ENCODE measurements at places on chromosomes 1 and 21.

DNA sequence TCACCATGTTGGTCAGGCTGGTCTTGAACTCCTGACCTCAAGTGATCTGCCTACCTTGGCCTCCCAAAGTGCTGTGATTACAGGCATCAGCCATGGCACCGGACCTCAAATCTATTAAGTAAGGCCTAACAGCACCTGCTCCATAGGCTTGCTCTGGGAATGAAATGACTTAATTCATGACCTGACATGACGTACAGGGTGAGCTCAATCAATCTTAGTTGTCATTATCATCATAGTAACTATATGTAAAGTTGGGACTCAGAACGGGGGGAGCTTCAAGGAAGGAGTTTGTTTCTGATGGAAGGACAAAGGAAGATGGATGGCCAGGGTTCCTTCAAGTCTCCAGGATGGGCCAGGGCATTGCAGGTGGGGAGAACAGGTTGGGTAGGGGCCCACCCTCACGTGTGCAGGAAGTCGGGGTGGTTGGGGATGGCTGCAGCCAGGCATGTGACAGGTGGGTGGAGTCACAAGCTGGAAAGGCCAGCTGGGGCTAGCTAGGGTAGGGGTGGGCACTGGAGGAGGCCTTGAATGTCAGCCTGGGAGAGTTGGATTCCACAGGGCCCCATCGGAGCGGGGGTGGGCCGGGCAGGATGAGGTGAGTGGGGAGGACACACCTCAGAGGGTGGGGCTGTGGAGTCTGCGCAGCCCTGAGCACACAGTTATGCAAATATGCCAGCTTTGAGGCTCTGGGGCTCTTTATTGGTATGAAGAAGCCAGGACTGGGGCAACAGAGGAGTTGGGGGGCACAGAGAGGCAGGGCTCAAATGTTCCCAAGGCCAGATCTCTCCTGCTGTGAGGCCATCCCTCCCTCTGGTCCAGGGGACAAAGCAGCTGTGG lies 9.6 kb downstream of the TRIM62 start:
- DNase-seq = no peak

GRCh38 chr1:201779351-201779880 lies 49.5 kb upstream of the IPO9 start:
- no peak for DNase-seq

DNA sequence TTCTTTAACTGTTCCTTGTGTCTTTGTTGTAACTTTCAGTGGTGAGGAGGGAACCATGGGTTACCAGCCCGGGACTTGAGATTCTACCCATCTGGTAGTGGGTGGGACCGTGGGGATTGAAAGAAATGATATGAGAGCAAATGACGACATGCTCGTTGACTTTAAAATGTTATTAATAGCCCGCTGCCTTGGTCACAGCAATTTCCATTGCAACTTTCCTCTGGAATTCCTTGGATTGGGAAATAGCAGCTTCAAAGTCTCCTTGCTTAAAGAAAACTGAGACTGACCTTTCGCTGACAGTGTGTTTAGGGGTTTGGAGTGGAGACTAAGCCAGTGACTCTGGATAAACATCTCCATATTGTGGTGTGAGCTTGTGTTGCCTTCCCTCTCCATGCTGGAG lies 44.2 kb upstream of the MARK1 start:
- DNase-seq = no peak

DNA sequence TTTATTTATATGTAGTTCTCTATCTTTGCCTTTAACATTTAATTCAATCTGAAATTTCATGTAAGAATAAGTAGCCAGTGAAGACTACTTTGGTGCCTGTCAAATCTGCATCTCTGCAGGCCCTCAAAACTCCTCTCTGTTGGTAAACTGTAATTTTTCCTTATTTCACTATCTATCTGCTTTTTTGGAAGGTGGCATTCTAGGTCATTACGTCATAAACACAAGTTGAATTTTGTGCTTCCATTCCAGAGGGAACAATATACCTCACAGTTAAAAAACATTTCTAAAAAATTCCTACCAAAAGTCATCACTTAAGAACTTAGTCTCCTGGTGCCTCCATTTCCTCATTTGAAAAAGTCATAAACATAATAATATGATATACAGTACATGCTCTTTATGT lies 176.0 kb downstream of the GABPA start:
- no peak for DNase-seq

DNA sequence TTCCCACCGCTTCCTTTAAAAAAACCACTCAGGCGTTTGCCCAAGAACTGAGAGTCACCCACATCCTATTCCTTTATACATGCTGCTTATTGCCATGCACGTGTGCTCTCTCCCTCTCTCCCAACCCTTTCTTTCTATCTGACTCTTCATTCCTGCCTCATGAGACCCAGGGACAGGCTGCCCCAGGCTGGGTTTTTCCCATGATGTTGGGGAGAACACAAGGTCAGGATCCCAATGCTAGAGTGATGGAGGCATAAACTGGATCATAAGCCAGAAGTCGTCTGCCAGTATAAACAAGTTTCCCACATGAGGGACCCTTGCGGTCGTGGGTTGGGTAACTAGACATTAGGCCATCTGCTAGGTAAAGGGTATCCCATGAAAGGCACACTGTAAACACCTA lies 64.9 kb downstream of the CD2 start:
- DNase-seq = no peak

DNA sequence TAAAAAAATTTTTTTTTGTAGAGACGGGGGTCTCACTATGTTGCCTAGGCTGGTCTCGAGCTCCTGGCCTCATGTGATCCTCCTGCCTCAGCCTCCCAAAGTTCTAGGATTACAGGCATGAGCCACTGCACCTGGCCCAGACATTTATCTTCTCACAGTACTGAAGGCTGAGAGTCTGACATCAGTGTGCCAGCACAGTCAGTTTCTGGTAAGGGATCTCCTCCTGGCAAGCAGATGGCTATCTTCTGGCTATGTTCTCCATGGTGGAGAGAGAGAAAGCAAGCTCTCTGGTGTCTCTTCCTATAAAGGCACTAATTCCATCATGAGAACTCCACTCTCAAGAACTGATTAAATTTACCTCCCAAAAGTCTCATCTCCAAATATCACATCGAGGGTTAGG lies 57.8 kb upstream of the C1orf185 start:
- DNase-seq = no peak

- DNase-seq = no peak
These were observed 162.8 kb downstream of the FASLG start for GRCh38 chr1:172821609-172822274.

- no peak for DNase-seq
These were observed 390.2 kb downstream of the USH2A start for GRCh38 chr1:216032961-216033614.

GRCh38 chr1:64251971-64252370 lies 48.5 kb downstream of the UBE2U start:
- DNase-seq = no peak

DNA sequence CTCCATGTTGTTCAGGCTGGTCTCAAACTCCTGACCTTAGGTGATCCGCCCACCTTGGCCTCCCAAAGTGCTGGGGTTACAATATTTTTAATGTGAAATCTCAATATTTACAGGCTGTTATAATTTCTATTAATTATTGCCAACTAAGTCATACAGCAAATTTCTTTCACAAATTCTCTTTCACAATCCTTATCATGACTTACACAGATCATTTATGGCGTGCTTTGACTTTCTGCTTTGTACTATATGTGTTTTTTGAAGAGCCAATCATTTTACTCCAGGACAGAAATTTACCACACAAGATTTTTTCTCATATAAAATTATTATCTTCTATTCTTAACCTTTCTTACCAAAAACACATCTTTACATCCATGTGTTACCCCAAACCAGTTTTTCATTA lies 1729.9 kb downstream of the NCAM2 start:
- no peak for DNase-seq

DNA sequence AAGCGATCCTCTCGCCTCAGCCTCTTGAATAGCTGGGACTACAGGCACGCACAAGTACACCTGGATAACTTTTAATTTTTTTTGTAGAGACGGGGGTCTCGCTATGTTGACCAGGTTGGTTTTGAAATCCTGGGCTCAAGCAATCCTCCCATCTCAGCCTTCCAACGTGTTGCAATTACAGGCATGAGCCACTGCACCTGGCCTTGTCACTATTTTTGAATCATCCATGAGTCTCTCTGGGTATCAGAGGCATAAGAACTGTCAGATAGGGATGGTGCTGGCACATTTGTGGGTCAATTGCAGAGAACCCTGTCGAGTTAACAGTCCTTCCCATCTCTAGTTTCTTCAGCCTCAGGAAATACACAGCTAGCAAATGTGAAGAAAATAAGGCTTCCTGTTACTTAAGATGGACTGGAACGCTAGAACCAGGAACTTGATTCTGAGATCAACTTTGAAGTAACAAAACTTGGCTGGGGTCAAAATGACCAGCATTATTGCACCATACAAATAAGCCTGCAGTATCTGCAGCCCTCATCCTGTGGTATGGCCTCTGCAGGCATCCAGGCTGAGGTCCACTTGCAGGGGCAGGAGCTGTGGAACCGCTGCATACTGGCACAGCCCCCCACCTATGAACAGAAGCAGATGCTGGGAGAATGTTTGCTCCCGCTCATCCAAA lies 124.3 kb upstream of the GADD45A start:
- DNase-seq = no peak

DNA sequence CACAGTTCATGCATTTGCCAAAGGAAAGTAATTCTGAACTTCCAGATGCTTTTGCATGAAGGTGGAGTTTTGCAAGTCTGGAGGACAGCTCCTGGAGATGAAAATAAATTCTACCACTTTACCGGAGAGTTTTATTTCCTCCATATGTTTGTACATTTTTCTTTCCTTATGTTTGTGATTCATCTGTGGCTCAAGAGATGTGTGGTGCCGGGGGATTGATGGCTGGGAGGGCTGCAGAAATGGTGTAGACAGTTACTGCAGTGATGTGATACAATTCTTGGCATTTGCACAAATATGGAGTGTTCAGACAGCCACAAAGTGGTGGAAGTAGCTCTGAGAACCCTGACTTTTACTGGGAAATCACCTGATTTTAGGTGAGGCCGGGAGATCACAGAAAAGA lies 58.5 kb upstream of the ASB17 start:
- DNase-seq = no peak

DNA sequence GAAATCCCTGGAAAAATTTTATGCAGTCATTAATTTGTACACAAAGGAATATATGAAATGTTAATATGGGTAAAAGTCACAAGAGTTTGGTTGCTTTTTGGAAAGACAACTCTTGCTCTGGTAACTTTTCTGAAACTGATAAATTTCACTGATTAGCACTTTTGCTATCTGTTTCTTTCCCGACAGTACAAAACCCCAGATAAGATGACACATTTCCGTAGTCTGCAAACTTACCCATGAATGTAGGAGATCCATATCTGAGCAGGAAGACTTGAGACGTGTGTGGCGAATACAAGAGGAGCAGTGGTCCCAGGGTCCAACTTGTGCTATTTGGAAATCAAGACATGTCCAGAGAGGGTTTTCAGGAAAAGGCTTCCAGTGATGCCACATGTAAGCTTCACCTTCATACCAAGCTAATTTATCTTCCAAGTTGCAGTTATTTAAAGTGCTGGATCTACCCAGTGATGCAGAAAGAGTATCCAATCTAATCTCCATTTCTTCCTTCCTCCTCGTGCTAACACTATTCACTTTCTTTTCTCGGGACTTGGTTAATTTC lies 35.9 kb upstream of the SAMSN1 start:
- no peak for DNase-seq

GRCh38 chr1:110205591-110206155 lies 4.4 kb upstream of the KCNC4 start:
- DNase-seq = no peak

DNA sequence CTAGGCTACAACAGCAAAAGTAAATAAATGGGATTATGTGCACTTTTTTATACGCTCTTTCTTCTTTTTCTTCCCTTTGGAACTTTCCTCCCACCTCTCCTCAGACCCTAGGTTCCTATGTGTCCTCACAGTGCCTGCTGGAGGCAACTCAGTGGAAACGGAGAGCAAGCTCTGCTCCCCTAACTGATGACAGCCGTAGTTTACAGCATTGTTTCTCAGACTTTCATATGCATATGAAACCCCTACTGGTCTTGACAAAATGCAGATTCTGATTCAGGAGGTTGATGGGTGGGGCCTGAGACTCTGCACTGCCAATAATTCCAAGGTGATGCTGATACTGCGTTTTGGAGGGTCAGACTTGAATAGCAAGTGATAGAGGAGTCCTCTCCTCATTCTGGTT lies 34.3 kb upstream of the HMCN1 start:
- DNase-seq = no peak

GRCh38 chr1:20442920-20443625 lies 42.9 kb downstream of the CAMK2N1 start:
- DNase-seq = no peak

DNA sequence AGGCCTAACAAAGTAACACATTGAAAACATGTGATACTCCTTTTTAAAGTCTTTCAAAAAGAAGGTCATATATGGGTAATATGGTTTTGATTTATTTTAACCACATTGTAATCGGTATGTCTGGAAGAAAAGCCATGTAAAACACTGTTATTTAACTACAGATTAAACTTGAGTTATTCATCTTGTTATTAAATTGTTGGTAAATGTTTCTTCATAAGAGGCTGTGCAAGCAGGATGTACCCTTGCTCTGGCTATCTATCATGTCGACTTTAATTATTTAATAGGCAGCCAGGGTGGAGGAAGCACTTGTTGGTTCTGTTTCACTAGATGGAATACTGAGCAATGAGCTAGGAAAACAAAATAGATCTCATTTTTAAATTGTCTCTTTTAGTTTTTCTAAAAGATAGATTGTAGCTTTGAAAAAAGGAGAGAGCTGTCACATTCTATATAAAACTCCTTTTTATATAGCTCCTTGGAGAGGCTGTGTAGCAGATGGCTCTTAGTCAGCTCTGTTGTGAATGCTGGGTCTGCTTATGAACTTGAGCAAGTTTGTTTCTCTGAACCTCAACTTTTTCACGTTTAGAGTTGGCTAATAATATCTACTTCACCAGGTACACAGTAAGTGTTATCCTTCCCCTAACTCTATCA lies 39.5 kb downstream of the LRRC8B start:
- no peak for DNase-seq

GRCh38 chr1:204438628-204439027 lies 27.0 kb upstream of the PPP1R15B start:
- DNase-seq = no peak

- no peak for DNase-seq
These were observed 6.3 kb downstream of the NGF start for GRCh38 chr1:115331558-115332331.

- DNase-seq = peak; percentile 61
These were observed 933 bp downstream of the C1orf35 start for GRCh38 chr1:228101994-228102790.

- no peak for DNase-seq
These were observed 122.7 kb downstream of the CLEC20A start for GRCh38 chr1:178374016-178374415.

DNA sequence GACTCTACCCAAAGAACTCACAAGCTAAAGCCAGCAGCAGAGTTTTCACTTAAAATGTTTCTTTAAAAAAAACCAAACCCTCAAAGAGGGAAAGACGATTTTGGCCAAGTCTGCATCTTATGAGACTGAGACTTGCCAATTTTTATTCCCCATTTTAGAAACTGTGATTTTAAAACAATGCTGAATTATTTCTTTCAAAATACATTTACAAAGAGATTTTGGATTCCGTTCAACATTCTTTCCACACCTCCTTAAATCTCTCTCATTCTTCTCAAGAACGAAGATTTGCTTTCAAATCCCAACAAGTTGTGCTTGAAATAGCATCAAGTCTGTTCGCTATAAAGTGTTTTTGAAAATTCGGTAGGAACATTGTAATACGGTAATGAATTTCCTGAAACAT lies 133.9 kb upstream of the VANGL1 start:
- no peak for DNase-seq

GRCh38 chr21:37483776-37484175 lies 117.2 kb downstream of the DYRK1A start:
- no peak for DNase-seq

- no peak for DNase-seq
These were observed 94.4 kb downstream of the SLC35F3 start for GRCh38 chr1:233998891-233999290.

- no peak for DNase-seq
These were observed 14.4 kb downstream of the CD55 start for GRCh38 chr1:207335695-207336363.
